ENCODE measurements at places on chromosomes 7 and 10.

DNA sequence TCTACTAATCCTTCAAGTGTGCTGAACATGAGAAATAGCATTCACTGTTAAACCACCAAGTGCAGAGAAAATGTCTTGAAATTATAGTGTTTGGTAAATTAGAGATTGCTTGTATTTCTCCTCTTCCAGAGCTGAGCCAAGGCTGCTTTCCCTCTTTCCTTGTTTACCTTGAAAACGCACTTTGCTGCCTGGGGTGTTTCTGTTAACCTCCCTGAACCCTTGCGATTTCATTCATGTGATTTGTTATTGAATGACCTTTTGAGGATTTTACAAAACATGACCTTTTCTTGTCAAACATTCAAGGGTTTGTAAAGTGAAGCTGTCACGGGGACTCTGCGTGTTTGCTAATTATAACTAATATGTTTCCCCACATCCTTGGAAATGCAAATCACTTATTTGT is 169.4 kb downstream of the LRMDA start:
- no peak overlapping the region for H3K4me3 ChIP-seq
- H3K27ac ChIP-seq = no peak overlapping the region
- DNase-seq = no peak
- H3K4me1 ChIP-seq = peaks cover 10% of the 10 kb centered on the region
- H3K27me3 ChIP-seq = peaks cover 80% of the 10 kb centered on the region

DNA sequence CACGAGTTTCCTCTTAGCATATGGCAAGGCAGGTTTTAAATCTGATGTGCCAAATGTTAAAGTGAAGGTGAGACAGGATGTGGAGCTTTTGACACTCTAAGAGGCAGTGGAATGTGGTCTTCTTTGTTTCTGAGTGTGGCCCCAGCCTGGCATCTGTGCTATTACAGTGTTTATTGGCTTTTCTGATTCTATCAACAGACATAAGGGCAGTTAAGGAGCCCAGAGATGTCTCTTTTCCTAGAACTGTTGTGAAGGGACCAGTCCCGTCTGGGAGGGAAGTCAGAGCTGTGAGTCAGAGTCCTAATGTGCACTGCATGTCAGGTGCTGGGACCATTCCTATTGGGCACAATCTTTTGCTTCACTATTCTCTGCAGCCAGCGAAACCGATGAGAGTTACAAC is 32.5 kb downstream of the TRUB1 start:
- H3K4me3 ChIP-seq = no peak overlapping the region
- H3K36me3 ChIP-seq = peaks cover 36% of the 10 kb centered on the region
- no peak overlapping the region for H3K27ac ChIP-seq
- peaks cover 9% of the 10 kb centered on the region for H3K4me1 ChIP-seq
- no peaks in the 10 kb centered on the region for H3K27me3 ChIP-seq

DNA sequence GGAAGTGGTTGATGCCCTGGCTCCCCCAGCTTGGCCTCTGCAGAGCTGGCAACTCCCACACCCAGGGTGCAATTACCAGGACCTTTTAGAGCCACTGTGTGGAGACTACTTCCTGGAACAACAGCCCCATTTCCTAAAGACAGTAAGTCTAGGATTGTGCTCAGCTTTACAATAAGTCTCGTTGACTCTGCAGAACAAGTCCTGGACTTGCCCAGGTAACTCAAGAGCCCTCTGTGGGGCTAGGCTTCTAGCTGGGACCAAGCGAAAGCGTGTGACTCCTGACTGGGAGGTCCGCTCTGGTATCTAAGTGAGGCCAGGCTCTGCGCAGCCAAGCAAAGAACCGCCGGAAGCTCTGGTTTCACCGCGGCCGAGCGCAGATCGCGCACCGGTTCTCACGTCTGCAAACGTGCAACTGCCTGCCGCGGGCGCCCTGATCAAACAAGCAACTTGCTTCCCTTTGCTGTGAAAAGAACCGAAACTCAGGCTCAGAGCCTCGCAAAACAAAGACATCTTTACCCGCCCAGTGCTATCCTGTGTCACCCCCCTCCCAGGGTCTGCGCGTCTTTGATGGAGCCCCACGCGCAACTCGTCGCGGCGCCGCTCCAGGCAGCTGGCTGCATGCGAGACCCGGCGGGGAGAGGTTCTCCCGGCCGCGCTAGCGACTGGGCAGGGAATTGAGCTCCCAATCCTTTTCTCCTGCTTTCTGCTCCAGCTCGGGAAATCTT is 4.4 kb upstream of the PDLIM1 start:
- H3K27me3 ChIP-seq = no peaks in the 10 kb centered on the region
- no peak for DNase-seq
- H3K4me3 ChIP-seq = no peak overlapping the region
- H3K36me3 ChIP-seq = no peaks in the 10 kb centered on the region

- peak overlapping the region; percentile 46 for H3K4me3 ChIP-seq
- DNase-seq = no peak
- no peaks in the 10 kb centered on the region for H3K36me3 ChIP-seq
- H3K27ac ChIP-seq = peak overlapping the region; percentile 88
- H3K4me1 ChIP-seq = peaks cover 10% of the 10 kb centered on the region
- H3K27me3 ChIP-seq = no peaks in the 10 kb centered on the region
Measured at GRCh38 chr10:10294184-10294880, 723.3 kb upstream of the CELF2 start.

DNA sequence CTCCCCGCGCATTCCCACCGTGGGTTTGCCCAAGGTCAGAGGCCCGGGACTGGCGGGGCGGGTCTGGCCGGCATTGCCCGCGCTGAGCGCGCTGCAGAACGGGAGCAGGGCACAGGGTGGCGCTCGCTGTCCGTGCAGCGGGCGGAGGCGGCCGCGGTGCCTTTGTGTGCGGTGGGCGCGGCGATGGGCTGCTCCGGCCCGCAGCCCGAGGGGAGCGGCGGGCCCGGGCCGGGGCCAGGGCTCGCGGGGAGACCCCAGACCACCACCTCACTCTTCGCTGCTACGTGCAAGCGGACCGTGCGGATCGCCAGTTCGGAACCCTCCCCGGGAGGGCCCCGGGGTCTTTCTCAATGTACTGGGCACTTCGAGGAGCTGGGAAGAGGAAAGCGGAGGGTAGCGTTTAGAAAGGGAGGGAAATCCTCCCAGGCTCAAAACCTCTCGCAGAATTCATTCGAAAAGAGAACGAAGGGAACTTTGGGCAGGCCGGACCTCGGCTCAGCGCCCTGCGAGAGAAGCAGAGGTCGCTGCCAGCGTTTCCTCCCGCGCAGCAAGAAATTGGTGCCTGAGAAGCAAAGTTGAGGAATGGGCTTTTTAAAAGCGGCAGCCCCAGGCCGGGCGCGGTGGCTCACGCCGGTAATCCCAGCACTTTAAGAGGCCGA is 8.5 kb downstream of the SP8 start:
- H3K36me3 ChIP-seq = no peaks in the 10 kb centered on the region
- peak overlapping the region; percentile 81 for H3K27ac ChIP-seq
- peak overlapping the region; percentile 67 for H3K4me3 ChIP-seq
- no peaks in the 10 kb centered on the region for H3K27me3 ChIP-seq
- peaks cover 15% of the 10 kb centered on the region for H3K4me1 ChIP-seq

GRCh38 chr10:46992803-46993561 is 81.8 kb downstream of the PTPN20 start:
- H3K27me3 ChIP-seq = no peaks in the 10 kb centered on the region
- H3K27ac ChIP-seq = no peak overlapping the region
- DNase-seq = no peak
- no peaks in the 10 kb centered on the region for H3K4me1 ChIP-seq
- H3K4me3 ChIP-seq = no peak overlapping the region

- H3K36me3 ChIP-seq = no peaks in the 10 kb centered on the region
- no peak for DNase-seq
- H3K4me1 ChIP-seq = peaks cover 7% of the 10 kb centered on the region
- no peaks in the 10 kb centered on the region for H3K27me3 ChIP-seq
- no peak overlapping the region for H3K27ac ChIP-seq
- no peak overlapping the region for H3K4me3 ChIP-seq
Measured at GRCh38 chr7:85261336-85261735, 74.5 kb upstream of the SEMA3D start.

DNA sequence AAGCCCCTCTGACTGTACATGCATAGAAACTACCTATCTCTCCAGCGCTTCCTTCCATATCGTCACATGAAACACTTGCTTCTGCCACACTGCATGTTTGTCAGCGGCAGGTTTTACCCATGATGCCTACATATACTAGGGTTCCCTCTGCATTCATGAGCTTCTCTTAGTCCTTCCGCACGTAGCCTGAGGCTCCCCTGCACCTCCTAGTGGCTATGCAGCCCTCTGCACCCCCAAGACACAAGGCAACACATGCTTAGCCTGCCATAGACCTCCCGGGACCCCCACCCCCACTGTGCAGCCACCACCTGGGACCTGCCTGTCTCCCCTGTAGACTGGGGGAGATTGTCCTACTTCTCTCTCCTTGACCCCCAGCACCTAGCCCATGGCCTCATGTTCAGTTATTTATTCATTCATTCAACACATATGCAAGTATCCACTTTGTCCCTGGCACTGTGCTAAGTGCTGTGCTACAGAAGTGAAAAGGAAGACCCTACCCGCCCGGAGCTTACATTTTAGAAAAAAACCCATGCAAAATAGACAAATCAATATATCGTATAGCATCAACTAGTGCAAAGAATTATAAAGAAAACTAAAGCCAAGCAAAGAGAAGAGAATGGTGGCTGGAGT is 23.5 kb downstream of the TMEM273 start:
- no peak overlapping the region for H3K4me3 ChIP-seq
- H3K27ac ChIP-seq = no peak overlapping the region
- no peaks in the 10 kb centered on the region for H3K27me3 ChIP-seq
- H3K36me3 ChIP-seq = no peaks in the 10 kb centered on the region
- no peaks in the 10 kb centered on the region for H3K4me1 ChIP-seq

GRCh38 chr10:311901-312665 is 176.8 kb downstream of the ZMYND11 start:
- H3K36me3 ChIP-seq = peaks cover 14% of the 10 kb centered on the region
- no peak overlapping the region for H3K27ac ChIP-seq
- no peak overlapping the region for H3K4me3 ChIP-seq
- no peaks in the 10 kb centered on the region for H3K4me1 ChIP-seq
- DNase-seq = no peak

GRCh38 chr7:18828260-18828993 is 289.0 kb downstream of the TWIST1 start:
- no peaks in the 10 kb centered on the region for H3K27me3 ChIP-seq
- DNase-seq = no peak
- no peak overlapping the region for H3K4me3 ChIP-seq
- no peaks in the 10 kb centered on the region for H3K36me3 ChIP-seq

DNA sequence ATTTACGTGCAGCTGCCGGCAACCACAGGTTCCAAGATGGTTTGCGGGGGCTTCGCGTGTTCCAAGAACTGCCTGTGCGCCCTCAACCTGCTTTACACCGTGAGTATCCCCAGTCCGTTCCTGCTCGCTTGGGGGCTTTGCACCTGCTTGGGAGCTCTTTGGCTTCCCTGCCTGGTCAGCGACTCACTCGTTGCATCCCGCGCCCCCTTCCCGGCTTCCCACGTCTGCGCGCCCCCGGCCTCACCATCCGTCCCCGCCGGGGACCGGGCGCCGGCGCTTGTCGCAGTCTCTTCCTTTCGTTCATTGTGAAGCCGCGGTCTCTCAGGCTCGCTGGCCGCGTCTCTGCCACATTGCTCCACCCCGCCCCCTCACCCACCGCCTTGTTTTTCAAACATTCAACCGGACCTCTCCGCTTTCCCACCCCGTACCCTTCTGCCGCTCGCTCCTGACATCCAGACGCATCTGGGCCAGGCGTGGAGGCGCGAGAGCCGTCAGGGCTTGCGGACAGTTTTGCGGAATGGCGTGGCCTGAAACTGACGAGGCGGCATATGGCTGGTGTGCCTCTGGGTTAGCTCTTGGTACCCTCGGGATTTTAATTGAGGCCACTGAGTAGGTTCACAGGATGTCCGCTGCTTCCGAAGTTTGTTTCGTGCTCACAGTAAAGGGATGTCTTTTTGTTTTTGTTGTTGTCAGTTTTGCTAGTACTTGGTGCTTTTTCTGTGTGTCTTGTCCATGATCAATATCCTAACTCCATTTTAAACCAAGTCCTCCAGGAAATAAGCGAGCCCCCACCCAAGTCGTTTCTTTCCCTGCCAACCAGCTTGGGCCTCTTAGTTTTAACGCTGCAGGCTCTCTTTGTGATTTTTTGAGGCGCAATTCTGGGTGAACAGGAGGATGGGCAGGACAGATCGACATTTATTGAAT is 639 bp downstream of the TSPAN13 start:
- H3K4me1 ChIP-seq = peaks cover 6% of the 10 kb centered on the region
- peak overlapping the region; percentile 68 for H3K27ac ChIP-seq
- no peaks in the 10 kb centered on the region for H3K36me3 ChIP-seq
- no peaks in the 10 kb centered on the region for H3K27me3 ChIP-seq
- peak; percentile 69 for DNase-seq

All from neuronal stem cell (in vitro differentiated cells).